ENCODE measurements at places on chromosomes 2 and 18.

GRCh38 chr18:22221350-22221749 is 52.0 kb downstream of the GATA6 start:
- DNase-seq = no peak

DNA sequence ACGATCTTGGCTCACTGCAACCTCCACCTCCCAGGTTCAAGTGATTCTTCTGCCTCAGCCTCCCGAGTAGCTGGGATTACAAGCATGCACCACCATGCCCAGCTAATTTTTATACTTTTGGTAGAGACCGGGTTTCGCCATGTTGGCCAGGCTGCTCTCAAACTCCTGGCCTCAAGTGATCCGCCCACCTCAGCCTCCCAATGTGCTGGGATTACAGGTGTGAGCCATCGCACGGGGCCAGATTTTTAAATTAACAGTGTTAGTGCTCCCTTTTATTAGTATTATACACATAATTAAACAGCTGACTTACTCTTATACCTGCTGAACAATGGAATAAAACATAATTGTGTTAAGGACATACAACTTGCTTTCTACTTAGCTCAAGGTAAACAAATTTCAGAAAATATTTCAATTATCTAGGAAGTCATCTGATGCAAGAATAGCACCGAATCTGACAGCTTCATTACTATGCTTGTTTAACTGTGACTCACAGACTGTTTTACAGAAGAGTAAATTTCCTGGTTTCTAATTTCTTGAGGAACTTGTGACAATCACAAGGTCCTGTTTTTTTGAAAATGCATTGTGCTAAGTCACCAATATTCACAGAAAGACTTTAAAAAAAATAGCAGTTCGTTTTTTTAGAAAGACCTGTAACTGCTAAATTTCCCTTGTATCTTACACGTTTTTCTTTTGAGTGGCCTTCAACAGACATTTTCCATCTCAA is 51.2 kb downstream of the SPIRE1 start:
- no peak for DNase-seq

DNA sequence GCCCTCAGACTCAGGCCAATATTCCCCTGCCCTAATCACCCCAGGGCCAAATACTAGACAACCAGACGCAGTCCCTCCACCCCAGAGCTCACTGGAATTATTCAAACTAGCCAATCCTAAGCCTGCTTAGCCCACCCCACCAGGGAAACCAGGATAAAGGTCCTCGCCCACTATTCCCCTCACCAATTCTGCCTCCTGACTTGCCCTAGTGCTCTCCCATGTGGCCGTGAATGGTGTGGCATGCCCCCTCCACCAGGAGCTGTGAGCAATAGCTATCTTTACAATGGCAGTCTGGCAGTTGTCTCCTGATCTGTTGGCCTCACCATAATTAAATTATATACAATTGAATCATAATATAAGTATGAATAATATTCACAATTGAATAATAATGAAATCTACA is 42.3 kb downstream of the FAM124B start:
- no peak for DNase-seq

- no peak for DNase-seq
These were observed 1727.9 kb upstream of the SLC39A10 start for GRCh38 chr2:193929131-193929530.

GRCh38 chr2:183950673-183951072 is 647.7 kb upstream of the ZNF804A start:
- DNase-seq = no peak

GRCh38 chr2:158112992-158113391 is 11.3 kb downstream of the UPP2 start:
- DNase-seq = no peak

GRCh38 chr2:66543257-66543767 is 108.4 kb downstream of the MEIS1 start:
- DNase-seq = no peak

DNA sequence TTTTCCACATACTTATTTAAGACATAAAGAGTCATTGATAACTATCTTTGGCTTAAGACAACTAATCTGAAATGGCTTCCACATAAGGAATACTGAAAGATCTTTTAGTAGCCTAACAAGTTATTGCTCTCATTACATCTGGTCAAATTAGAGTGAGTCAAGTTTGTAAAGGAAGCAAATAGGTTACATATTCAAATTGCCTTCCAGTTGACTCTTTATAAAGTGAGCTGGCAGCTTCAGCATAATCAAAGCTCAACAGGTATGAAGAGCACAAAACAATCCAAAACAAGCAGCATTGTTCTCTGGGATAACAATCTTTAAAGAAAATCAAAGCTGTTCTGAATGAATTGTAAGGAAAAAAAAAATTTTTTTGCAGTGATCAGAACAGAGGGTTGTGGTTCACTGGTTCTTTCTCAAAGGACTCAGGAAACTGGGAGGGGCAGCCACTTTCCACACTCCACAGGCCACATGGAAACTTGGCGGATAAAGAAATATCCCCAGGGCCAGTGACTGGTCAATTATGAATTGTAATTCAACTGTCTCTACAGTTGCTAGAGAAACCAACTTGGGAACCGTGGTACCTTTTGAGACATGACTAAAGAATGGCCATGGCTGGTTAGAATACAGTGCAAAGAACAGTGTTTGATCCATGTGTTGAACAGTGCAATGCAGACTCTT is 369.3 kb upstream of the KCNH7 start:
- DNase-seq = no peak

Data from stimulated activated CD4-positive, alpha-beta T cell treated with anti-CD3 and anti-CD28 coated beads, Interleukin-1b, Interleukin-23, amount 100 ng/mL, for 48 hours (primary cell).